Stimulated activated CD8-positive, alpha-beta memory T cell treated with anti-CD3 and anti-CD28 coated beads, Interleukin-12 subunit alpha, Interleukin-12 subunit beta, amount 100 ng/mL, for 4 hours (primary cell): ENCODE measurements at places on chromosomes 4 and X.

DNA sequence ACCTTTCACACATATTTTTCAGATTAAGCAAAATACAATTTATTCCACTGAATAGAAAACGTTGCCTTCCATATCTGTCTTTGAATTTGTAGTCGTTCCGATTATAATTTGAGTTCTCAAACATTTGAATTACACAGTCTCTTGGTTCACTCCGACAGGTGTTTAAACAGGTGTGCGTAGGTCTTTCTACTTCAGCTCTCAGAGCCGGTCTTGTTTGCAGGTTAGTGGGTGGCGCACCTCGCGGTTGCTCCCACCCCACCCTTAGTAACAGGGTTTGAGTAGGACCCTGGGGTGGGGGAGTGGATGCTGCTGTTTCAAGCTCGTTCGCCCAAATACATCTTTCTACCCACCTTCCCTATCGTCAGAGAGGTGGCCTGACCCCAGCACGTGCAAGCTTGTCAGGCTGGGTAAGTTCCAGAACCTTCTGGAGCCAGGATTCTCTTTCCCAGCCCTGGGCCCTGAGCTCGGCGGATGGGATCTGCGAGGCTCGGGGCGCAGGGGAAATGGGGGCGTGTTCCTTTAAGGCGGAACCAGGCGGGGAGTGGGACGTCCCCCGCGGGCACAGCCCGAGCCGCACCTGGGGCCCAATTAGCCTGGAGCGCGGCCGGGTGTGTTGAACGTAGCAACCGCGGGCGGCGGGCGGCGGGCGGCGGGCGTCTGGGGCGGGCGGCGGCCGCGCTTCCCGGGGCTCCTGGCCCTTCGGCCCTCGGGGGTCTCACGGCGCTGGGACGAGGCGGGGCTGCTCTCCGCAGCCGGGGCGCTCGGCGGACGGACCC lies at the start of gene FAM149A:
Gene FAM149A, plus strand, starts transcription at position 591 of the 776 bp plus-strand sequence.
- no peak for DNase-seq

DNA sequence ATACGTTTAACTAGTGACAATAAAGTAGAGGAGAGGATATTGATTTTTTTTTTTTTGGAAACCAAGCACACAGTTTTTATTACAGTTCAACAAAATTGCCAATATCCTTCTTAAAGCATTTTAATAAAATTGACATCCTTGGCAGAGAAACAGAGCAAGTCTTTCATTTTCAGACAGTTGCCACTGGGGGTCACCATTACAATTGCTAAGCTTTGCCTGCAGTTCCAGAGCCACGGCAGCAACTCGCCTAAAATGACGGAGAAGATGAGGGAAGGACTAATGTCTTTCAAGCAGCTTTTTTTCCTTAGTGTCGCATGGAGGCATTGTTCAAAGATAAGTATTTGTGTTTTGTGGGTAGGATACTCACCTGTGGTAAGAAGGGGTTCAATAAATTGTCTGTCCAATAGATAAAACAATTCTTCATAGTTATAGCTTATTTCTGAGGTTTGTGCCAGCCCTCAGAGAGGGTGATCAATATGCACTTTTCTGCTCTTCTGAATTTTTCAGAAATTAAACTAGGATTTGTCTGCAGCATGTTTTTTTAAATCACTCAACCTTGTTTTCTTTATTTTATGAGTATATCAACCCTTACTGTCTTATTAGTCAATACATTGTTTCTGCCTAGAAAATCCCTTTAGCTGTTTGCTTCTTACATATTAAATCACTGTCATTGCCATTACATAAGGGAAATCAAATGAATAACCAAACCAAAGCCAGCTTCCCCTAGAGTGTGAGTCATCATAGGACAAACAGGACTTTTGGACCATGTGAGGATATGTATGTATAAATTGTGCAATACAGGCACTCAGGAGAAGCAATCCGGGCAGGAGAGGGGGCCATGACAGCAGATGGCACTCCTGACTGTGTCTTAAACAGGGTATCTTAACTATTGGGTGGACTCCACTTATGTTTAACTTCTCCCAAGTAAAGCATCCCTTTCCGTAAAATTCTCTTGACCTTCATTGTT lies 508.1 kb upstream of the ARX start:
- no peak for DNase-seq

DNA sequence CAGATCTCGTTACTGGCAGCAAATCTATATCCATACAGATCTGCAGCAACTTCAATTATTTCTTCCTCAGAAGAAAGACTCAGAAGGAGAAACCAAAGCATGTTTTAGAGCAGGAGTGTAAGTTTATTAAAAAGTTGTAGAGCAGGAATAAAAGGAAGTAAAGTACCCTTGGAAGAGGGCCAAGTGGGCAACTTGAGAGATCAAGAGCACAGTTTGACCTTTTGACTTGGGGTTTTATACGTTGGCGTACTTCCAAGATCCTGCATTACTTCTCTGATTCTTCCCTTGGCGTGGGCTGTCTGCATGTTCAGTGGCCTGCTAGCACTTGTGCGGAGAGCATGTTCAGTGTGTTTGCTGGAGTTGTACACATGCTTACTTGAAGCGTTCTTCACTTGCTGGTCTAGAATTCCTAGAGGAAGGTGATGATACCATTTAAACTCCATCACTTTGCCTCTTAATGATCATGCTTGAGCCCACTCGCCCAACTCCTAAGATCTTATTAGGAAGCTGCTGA lies 1114.7 kb upstream of the PABPC4L start:
- no peak for DNase-seq

DNA sequence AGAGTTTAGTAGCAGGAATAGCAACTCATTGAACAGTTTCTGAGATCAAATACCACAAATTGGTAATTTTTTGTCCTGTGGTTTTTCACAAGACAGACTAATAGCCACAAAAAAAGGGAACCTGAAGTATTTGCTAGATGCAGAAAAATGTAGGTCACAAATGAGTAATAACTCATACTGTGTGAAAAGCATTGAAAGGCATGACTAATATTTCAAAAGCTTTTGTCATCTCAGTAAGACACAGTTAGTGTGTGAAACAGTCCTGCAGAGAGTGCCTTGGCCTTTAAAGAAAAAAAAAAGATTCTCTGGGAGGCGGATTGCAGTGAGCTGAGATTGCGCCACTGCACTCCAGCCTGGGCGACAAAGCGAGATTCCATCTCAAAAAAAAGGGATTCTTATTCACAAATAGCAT lies 31.4 kb upstream of the SLC25A31 start:
- no peak for DNase-seq

DNA sequence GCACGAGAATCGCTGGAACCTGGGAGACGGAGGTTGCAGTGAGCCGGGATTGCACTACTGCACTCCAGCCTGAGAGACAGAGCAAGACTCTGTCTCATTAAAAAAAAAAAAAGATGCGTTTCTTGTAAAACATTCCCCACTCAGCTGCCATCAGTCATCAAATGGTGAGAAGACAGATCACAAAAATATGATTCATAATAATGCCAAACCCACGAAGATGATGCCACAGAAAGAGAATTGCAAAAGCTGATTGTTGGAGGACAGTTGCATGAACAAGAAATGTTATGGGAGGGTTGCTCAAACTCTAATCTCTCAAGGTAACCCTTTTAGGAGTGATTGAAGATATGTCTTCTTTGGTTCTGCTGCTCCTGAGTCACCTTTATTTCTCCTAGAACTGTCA lies 21.4 kb upstream of the SMIM14 start:
- DNase-seq, result no peak

DNA sequence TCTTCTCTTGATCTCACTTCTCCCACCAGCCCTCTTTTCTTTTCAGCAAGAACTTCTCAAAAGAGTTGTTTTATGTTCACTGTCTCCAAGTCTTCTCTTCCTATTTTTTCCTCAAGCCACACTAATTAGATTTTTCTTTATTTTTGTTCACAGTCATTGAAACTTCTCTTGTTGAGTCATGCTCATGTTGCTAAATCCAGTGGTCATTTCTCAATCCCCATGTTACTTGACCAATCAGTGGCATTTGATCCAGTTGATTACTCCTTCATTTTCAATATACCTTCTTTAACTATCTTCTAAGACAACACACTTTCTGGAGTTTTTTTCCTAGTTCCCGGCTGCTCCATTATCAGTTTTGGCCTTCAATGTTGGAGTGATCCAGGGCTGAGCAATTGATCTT lies 103.1 kb upstream of the LSM6 start:
- DNase-seq, result no peak

DNA sequence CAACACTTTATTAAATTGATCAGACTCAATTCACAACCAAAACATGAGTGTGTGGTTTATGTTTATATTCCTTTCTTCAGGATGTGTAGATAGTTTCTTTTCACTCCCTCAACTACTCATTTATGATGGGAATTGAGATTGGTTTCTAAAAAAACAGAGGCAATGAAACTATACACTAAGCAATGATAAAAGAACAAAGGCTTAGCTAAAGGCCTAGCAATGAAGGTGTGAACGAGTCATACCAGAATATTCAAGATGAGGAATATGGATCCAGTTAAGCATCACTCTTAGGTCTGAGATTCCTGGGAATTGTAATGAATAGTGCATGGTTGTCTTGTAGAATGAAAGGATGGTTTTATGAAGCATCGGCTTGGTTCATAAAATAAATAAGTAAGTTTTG lies 17.5 kb upstream of the RASL11B start:
- DNase-seq, result no peak
